ENCODE measurements at places on chromosomes 4 and X. TPM values are rescaled to one million over a fixed set of nuclear protein-coding genes. Genes with fewer than 3 reads are reported as not detected.
A peak's percentile ranks its signal among the peaks of the same experiment; 100 is the strongest.

NIPAL1 gene
- 0.92 TPM for total RNA-seq

JCHAIN gene
- 6.6 TPM for total RNA-seq

DNA sequence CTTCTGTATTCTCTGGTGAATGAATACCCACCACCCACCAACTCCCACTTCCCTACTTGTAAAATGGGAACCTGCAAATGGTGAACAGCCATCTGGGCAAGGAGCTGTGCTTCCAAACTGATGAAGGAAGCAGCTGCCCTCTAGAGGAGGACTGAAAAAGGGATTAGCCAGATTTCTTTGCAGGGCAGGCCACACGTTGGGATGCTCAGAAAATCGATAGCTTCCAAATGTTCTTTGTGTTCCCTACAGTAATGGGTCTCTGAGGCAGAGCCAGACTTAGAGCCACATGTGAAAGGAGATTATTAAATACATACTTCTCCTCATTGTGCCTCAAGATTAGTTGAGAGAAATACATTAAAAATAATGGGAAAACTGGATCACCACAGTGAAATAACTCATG lies 39.3 kb upstream of the LPAR4 start:
- no peak for DNase-seq

DNA sequence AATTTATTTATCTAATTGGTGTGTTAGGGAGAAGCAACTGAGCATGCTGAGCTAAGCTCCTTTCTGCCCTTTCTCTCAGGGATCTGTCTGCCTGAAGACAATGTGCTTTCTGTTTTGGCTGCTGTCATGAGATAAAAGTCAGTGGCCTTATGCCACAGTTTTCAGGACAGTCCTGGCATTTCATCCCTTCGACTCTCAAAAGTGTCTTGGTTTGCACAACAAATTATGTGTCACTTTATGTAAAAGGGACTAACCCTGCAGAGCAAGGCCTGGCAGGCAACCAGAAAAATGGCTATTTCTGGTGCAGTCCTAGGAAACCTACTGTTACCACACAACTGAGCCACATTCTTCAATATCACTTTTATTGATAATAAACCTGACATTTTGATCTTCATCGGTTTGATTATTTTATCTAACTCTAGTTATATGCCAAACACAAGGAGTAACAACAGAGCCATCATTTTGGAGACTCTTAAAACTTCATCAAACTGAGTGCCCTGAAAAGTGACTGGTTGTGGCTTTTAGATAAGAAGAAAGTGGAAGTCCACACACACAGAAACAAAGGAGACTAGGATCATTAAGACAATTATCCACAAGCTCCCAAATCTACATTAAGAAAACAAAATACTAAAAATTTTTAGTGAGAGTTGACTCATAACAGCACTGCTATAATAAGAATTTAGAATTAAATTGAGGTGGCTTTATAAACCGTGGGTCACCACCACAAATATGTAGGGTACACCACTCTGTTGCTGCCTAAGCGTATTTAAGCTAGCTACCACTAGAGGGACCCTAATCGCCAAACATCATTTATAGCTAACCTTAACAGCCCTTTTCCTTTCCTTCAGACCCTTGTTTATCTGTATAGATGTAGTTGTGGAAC lies 95.9 kb upstream of the PTPN13 start:
- DNase-seq = peak; percentile 42

GPC3 gene
- 7.5 TPM for total RNA-seq

TLR8 gene
- 1.9 TPM for total RNA-seq

LEF1 gene
- 0.76 TPM for total RNA-seq

DNA sequence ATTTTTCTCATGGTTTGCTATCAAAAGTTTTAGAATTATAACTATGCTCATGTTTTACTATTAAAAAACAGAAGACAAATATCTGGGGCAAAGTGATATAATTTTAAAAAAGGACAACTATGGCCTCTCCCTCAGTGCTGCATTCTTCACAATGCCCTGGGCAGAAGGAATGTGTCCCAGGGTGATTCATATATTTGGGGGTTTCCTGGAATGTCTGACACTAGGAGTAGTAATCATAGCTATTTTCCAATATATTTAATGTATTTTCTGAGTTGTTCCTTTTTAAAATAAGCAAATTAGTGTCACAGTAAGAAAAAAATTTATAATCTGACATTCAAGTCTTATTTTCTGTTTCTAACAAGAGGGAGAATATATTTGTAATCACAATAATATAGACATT lies 281.7 kb downstream of the UNC5C start:
- DNase-seq = no peak

GRCh38 chr4:79385641-79386040 lies 22.4 kb downstream of the GK2 start:
- DNase-seq = no peak

DNA sequence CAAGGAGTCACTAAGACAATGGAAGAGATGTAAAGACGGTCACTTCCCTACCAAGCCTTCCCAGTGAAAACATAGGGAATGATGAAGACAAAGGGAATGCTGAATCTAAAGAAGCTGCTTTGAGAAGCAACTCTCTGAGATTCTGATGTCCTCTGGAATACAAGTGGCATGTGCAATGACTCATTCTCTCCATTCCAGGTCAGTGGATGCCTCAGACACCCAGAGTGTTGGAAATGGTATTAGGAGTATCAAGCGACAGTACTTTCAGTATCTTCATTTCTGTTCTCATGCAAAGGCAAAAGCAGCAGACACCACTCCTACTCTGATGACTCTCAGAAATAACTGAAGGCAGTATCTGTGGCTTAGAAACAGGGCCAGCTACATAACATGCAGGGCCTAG lies 102.6 kb downstream of the FSTL5 start:
- no peak for DNase-seq

FAM236C gene
- not detected for total RNA-seq

TCEAL2 gene
- total RNA-seq = 18.6 TPM
